Myocyte (in vitro differentiated cells): ENCODE measurements at places on chromosomes 6 and 20. TPM values are rescaled to one million over a fixed set of nuclear protein-coding genes. Genes with fewer than 3 reads are reported as not detected.

FOXA2 gene
- total RNA-seq: not detected in 2 replicates

NR2E1 gene
- total RNA-seq: not detected in 2 replicates

GRCh38 chr6:142947714-142948480 is 2.9 kb upstream of the HIVEP2 start:
- no peak for DNase-seq

DNA sequence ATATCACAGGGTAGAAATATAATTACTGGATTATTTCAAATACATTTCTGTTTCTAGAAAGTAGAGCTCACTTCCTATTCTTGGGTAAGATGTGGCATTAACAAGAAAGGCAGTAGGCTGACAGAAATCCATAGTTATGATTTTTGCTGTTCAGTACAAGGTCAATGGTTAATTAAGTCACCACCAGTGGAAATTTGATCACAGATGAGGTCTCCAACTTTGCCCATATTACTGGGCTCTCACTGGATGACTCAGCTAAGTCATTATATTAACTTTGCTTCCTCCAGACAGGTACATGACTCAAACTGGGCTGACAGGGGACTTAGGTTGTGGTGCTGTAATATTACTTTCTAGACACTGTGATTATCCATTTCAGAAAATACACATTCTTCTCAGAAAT is 212.4 kb downstream of the GRIK2 start:
- DNase-seq: no peak

DNA sequence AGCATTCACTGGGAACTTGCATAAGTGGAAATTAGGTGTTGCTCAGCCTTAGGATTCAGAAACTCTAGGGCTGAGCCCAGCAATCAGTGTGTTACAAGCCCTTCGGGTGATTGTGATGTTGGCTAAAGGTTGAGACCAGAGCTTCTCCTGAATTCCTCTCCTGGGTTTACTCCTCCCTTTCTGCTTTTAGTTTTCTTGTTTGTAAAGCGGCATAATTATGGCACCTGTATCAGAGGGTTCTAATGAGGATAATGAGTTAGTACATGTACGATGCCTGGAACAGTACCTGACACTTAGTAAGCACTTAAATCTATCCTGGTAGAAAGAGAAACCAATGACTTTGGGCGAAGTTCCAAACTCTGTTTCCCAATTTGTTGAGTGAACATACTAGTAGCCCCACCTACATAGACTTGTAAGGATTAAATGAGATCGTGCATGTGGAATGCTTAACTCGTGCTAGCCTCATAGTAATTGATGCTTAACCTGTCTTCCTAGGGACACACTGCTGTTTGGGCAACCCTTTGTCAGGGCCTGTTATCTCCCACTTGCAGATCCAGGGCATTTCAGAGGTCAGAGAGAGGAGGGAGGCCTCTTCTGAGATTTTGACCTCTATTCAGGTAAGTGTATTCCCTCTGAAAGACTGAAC is 932 bp upstream of the EZR start:
- no peak for DNase-seq

- no peak for DNase-seq
Observed at GRCh38 chr6:31958412-31958740, 395 bp downstream of the NELFE start.

GRCh38 chr6:137811121-137811915 is 55.7 kb upstream of the TNFAIP3 start:
- peak; percentile 62 for DNase-seq

GRCh38 chr6:12386816-12387215 is 96.7 kb downstream of the EDN1 start:
- DNase-seq: no peak

DNA sequence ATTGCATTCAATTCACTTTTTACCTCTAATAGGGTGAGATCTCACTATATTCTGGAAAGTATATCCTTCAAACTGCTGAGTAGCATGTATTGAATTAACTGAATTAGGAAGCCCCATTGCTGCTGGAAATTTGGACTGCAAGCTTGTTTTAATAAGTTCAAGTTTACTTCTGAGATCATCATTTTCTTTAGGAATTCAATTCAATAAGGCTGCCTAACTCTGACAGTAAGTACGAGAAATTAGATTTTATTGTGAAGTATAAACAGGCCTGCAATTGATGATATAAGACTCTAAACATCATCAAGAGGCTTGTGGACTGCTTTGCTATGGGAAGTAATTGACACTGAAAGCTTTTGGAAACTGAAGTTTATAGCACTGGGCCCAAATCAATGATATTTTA is 44.4 kb downstream of the OGFRL1 start:
- no peak for DNase-seq

DNA sequence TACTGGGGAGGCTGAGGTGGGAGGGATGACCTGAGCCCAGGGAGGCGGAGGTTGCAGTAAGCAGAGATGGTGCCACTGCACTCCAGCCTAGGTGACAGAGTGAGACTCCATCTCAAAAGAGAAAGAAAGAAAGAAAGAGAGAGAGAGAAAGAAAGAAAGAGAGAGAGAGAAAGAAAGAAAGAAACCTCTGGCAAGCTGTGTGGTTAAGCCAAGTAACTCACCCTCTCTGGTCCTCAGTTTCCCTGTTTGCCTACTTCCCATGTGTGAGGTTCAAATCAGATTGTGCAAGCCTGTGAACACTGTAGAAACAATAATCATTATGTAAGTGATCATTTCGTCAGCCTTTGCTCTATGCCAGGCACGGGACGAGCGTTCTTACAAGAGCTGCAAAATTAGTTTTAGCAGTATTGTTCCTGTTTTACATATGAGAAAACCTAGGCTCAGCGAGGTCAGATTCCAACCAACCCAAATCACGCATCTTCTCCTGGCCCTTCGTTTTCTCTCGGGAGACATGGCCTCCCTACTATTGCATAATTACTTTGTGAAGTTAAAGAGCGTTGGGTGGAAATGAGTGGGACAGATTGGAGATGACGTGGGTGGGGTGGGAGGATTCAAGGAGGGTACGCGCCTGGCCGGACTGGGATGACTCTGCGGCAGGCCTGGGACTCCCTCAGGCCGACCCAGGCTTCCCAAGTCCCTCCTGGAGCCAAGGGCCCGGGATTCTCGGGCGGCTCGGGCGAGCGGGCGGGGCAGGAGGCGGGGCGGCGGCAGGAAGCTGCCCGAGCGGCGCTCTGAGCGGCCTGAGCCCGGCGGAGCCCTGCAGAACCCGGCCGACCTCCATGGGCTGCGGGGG is at the start of gene SNX21:
Gene SNX21, plus strand, starts transcription at position 770 of the 853 bp plus-strand sequence. CDS start 121 bp downstream, outside the sequence.
- DNase-seq: peak; percentile 95

- DNase-seq: peak; percentile 92
Observed at GRCh38 chr6:3208098-3208774, 19.2 kb downstream of the TUBB2B start.

DNA sequence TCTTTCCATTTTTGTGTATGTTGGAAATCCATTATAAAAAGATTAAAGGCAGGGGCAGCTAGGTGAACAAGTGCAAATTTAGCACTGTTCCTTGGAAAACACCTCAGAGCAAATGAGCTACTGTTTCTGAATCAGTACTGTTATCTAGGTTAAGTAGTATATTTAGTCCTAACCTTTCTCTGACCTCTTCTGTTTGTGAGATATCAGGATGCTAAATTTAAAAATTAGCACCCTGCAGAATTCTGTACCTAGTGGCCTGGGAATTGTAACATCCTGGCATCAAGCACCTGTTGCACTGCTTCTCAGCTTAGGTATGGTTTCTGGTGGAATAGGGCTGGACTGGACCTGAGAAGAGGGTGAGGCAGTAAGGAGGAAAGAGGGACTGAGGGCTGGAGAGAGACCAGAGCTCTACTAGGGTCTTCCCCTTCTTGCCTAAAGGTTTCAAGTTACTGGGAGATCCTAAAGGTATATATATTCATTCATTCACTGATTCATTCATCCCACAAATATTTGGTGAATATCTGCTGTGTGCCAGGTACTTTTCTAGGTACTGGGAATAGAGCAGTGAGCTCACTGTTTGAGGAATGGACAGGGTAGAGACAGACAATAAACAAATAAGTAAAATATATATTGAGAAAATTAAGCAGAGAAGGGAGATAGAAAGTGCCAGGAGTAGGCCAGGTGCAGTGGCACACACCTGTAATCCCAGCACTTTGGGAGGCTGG is 5.2 kb downstream of the ZNF76 start:
- DNase-seq: no peak

GRCh38 chr6:128803911-128804310 is 79.0 kb upstream of the LAMA2 start:
- DNase-seq: peak; percentile 52

DNA sequence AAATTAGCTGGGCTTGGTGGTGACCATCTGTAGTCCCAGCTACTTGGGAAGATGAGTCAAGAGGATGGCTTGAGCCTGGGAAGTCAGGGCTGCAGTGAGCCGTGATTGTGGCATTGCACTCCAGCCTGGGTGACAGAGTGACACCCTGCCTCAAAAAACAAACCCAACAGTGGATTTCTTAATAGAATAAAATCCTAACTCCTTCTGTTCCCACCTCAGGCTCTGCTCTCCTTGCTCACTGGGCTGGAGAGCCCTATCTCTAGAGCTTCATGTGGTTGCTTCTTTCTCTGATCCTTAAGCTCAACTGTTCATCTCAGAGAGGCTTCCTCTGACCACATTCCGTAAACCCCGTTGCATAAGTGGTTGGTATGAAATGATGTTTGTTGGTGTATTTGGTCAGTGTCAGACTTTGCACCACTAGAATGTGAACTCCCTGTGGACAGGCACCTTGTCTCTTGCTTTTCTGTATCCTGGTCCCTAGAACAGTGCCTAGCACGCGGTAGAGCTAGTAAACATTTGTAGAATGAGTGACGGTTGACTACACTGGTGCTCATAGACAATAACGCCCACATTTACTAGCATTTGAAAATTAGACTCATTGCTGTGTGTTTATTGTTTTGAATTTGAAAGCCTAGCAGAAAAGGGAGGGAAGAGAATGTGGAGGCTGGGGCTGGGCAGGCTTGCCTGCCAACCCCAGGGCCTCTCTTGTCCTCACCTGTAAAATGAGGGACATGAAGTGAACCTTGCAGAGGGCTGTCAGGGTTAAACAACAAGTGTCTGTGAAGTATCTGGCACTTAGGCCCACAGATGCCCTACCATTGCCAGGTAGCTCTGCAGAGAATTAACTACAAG is 4.2 kb downstream of the MAPRE1 start:
- peak; percentile 43 for DNase-seq

DNA sequence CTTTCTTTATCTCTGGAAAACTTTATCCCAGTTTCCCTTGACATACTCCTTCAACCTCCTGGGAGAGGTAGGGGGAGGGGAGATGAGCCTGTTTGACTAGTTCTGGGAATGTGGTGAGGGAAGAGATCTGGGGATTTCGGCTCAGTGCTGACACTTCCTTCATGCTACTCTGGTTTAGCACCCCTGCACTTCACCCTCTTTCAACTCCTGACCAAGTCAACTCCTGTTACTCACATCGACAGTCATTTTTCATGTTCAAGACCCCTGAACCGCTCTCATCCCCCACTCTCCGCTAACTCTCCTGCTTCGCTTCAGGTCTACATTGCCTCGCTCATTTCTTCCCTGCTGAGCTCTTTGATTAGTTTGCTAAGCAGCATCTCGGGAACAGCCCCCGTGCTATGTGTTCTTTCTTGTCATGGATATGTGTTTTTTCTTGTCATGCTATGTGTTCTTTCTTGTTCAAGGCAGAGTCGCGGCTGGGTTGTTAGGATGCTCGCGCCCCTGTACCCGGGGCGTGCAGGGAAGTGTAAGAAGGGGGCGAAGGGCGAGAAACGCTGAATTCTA is 16.6 kb upstream of the TRIM27 start:
- no peak for DNase-seq

GRCh38 chr6:106448000-106448426 is 87.5 kb downstream of the CRYBG1 start:
- DNase-seq: no peak

- no peak for DNase-seq
Observed at GRCh38 chr6:44742828-44743372, 355.4 kb downstream of the CDC5L start.

DNA sequence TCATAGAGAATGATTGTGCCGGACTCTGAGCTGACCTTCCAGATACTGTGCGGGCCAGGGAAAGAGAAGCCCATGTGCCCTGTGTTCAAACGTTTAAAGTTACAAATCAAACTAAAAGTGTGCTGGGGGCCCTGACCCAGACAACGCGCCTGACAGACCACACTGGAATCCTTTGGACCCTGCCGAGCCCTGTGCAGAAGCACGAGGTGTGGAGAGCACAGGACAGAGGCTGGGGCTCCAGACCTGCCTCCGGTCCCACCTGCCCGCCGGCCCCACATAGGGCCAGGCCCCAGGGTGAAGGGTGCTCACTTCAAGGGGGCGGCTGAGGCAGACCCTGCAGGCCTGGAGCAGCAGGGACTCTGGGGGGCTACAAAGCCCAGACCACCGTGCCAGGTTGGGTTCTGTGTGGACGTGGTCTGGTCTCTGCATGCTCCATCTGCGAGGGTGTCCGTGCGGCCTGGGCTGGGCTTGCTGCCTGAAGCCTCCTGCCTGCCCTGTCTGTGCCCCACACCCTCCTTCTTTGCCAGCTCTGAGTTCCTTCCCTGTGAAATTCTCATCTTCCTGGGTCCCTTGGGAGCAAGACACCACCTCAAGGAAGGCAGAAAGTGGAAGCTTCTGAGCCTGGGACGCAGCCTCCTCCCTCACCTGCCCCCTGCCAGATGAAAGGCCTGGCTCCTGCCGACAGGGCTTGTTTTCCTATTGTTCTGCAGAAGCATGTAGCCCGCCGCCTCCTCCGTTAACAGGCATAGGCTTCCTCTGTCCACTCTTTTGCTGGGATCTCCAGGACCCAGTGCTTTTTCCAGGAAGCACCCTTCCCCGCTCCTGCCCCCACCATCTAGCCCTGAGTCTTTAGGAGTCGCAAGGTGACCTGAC is 186.2 kb downstream of the ERMARD start:
- DNase-seq: no peak

DNA sequence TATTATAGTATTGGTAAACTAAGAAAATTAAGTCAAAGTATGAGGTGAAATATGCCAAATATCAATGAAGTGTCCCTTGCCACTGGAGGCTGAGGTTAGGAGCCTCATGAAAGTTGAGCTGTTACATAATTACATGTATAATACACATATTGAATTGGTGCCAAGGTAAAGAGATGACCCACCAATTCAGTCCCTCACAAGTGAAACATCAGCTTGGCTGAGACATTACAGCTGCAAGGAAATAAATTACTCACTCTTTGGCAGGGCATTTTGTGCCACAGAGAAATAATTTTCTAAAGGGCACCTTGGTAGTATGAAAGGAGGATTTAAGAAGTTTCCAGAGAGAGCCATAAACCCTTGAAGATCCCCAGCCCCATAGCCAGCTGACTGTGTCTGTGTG is 127.4 kb downstream of the ADGRG6 start:
- DNase-seq: no peak
